ENCODE measurements at places on chromosomes 4 and X. TPM values are rescaled to one million over a fixed set of nuclear protein-coding genes. Genes with fewer than 3 reads are reported as not detected.

Gene SMIM10
- total RNA-seq, result 1.2 TPM

Gene BEX2
- total RNA-seq, result 0.79 TPM

Gene UCP1
- total RNA-seq, result not detected

Gene SLC4A4
- not detected for total RNA-seq

Gene PGRMC2
- total RNA-seq, result 14.2 TPM

Gene AKAP4
- not detected for total RNA-seq

Gene SSX1
- not detected for total RNA-seq

Gene XG
- total RNA-seq, result 0.22 TPM

Gene TCP11X2
- not detected for total RNA-seq

Gene TSPAN5
- 83.9 TPM for total RNA-seq

Gene MAGEE1
- total RNA-seq, result 0.44 TPM

Gene ACSL4
- total RNA-seq, result 48.8 TPM

Gene ITGB1BP2
- 0.40 TPM for total RNA-seq

Gene HERC5
- 0.65 TPM for total RNA-seq

Gene PPBP
- total RNA-seq, result not detected

Gene PCSK1N
- total RNA-seq, result 0.20 TPM

Gene HTRA3
- total RNA-seq, result 1.2 TPM

Gene CMC4
- total RNA-seq, result 13.3 TPM

Gene PALLD
- 13.7 TPM for total RNA-seq

Gene ARHGAP6
- total RNA-seq, result 0.22 TPM

Gene EREG
- not detected for total RNA-seq

Gene CXCL1
- total RNA-seq, result 36.3 TPM

Gene GPR34
- total RNA-seq, result not detected

Gene NXF2
- not detected for total RNA-seq

Gene ITM2A
- 25.4 TPM for total RNA-seq

Gene MID2
- 38.6 TPM for total RNA-seq

Gene SOX3
- total RNA-seq, result not detected

All from lung microvascular endothelial cell (primary cell).